ENCODE measurements at places on chromosomes 7 and 10.

- peak; percentile 44 for DNase-seq
Observed at GRCh38 chr10:110304394-110304779, 333 bp downstream of the SMNDC1 start.

GRCh38 chr10:128868481-128868880 lies 598.6 kb upstream of the MGMT start:
- DNase-seq, result no peak

GRCh38 chr7:154781369-154782303 lies 221.3 kb downstream of the PAXIP1 start:
- DNase-seq, result no peak

GRCh38 chr7:41010967-41011366 lies 691.9 kb downstream of the INHBA start:
- DNase-seq, result no peak

DNA sequence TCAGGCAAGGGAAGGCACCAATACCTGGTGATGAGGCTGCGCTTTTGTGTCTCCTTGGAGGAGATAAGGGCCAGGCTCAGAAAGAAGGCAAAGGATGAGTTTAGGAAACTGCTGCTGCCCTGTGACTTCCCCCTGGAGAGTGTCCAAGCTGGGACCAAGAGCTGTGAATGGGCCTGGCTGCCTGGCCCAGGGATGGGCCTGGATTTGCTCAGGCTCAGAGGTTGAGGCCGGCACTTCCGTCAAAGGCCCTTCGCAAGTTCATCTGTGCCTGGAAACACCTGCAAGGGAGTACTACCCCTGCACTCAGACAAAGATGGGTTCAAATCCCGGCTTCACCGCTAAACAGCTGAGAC lies 50.5 kb upstream of the NANOS1 start:
- DNase-seq, result no peak

DNA sequence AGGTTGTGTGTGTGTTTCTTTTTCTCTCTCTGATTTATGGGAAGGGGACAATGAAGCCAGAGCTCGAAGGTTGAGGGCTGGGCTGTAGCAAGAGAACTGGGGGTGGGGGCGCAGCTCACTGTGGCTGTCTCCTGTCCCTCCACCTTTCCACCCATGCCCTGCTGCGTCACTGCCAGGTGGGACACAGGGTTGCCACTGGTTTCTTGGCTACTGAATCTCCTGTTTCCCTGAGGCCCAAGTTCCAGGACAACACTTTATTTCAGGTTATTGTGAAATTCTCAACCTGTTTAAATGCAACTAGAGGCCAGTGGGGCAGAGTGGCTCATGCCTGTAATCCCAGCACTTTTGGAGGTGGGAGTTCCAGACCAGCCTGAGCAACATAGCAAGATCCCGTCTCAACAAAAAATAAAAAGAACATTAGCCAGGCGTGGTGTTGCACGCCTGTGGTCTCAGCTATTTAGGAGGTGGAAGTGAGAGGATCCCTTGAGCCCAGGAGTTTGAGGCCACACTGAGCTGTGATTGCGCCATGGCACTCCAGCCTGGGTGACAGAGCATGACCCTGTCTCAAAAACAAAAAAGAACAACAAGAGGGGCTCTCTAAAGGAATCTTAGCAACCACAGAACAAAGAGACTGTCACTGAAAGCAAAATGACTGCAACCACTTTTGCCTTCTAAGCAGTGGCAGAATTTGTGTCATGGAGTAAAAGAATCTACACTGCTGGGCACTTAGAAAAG lies 22.6 kb downstream of the TBATA start:
- DNase-seq, result no peak

GRCh38 chr7:44767912-44768627 lies 19.4 kb downstream of the ZMIZ2 start:
- DNase-seq, result no peak

DNA sequence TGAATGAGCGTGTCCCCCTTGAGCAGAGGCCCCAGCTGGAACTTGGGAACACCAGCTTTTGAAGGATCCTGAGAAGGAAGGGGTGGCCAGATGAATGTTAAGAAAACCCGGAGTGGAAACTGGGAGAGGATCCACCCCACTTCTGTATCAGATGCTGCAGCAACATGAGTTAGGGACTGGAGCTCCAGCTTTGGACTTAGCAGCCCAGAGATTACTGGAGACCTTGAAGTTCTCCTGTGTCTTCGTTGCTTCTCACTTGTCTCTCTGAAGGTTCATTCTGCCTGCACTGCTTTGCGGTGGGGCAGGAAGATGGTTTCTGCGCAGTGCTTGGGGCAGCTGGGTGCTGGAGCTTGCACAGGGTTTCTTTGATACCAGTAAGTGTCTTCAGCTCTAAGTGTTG lies 9.3 kb downstream of the TMEM248 start:
- no peak for DNase-seq

GRCh38 chr10:15579605-15580004 lies 140.1 kb downstream of the ITGA8 start:
- DNase-seq, result no peak

DNA sequence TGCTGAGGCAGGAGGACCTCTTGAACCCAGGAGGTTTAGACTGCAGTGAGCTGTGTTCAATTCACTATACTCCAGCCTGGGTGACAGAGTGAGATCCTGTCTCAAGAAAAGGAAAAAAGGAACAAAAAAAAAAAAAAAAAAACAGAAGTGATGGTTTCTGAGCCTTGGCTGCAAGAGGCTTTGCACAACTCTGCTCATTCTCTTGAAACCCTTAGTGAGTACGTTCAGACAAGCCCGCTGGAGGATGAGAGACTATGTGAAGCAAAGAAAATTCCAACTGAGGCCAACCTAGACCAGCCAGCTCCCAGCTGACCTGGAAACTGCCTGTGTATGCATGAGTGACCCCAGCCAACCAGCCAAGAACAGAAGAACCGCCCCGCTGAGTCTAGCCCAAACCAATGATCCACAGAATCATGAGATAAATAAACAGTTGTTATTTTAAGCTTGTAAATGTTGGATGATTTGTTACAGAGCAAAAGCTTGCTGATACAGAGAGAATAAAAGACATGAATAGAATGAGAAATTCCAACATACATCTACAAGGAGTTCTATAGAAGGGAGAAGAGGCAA lies 50.6 kb upstream of the FZD9 start:
- DNase-seq, result no peak

DNA sequence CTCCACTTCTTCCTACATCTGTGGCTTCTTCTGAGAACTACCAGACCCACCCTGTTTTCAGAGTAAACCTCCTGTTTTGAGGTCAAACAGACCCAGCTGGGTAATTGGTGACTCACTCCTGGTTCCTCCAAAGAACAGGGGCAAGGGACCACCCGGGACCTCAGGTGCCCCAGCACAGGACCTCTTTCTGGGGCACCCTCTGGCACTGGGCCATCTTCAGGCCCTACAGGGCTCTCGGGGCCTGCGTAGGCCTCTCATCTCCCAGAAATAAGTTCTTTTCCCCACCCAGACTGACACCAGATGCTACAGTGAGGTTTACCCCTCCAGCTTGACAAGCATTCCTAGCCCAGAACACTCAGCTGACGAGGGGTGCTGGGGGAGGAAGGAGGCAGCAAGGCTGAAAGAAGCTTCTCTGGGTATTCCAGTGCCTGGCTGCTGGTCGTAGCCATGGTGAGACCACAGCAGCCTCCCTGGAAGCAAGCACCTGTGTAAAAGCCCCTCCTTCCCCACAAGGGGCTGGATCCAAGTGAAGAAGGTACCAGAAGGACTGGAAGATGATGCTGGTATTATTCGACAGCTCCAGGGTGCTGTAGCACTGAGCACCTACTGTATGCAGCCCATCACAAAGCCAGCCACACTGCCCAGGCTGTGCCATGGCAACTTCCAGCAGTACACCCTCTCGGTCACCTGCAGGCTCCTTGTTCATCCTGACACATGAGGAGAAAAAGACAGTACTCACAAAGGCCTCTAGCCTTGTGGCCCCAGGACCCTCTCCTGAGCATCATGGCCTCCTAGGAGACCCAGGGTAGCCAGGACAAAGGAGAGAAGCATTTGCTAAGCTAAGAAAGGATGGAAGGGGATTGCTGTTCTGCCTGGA lies 47.4 kb downstream of the ALOX5 start:
- DNase-seq, result no peak

GRCh38 chr10:88866454-88866853 lies 13.6 kb upstream of the STAMBPL1 start:
- DNase-seq, result no peak

- peak; percentile 40 for DNase-seq
Observed at GRCh38 chr7:79293655-79294142, 159.8 kb downstream of the MAGI2 start.

DNA sequence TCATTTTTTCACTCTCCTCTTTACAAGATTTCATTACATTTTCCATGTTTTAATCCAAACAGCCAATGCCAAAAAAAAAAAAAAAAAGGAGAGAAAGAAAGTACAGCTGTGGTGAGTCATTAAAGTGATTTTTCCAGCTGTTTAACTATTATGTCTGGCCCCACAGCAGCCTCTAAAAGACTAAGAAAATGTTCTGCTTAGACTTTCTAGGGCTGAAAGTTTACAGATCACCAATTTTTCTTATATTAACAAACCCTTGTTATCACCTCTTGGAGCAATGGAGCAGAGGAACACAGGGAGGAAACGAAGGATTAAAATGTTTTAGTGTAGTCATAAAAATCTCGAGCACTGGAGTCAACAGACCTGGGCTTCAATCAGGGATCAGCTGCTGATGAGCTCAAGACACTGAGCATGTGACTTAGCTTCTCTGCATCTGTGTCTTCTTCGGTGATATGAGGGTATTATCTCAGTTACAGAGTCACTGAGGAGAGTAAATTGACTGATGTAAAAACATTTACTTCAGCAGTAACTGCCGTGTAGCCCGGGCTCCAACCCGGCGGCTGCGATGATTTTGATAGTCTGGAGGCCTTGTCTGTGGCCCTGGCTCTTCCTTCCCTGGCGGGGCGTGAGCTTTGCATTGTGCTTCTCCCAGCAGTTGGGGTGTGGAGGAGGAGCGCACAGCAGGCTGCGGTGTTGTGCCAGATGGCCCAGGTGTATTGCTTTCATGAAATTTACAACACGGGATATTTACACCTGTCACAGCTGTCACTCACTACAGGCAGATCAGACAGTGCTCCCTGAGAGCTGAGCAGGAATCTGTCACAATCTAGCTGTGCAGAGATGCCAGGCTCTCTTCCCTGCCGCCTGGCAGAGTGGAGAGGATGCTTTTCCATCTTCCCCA lies 298.3 kb upstream of the FZD8 start:
- no peak for DNase-seq

DNA sequence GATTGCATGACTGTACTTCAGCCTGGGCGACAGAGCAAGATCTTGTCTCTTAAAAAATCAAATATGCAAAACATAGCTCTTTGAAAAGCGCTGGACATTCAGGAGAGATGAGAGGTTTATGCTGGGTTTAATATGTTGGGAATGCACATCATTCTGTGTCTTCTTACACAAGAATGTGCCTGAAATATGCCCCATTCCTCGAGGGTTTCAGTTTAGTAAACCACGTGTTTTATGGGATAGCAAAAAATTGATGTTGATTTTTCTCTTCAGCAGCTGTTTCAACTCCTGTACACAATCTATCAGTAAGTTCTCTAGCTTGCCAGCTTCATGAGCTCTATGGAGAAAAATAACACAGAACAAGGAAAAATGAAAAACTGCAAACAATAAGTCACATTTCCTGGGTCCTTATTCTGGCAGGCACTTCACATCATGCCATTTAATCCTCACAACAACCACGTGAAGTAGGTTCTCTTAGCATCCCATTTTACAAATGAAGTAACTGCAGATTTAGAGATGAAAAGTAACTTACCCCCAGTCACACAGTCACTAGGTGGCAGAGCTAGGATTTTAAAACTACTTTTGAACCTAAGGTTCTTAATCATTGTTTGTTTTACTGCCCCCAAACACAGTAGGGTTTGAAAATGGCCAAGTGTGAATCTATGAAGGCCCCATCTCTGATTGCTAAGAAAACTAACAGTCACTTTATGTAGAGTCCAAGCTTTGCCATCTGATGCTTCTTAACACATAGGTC lies 423.6 kb downstream of the PHTF2 start:
- no peak for DNase-seq

GRCh38 chr7:43112941-43113621 lies 634 bp downstream of the HECW1 start:
- peak; percentile 46 for DNase-seq

GRCh38 chr10:15439341-15439842 lies 68.3 kb upstream of the FAM171A1 start:
- DNase-seq, result peak; percentile 62

DNA sequence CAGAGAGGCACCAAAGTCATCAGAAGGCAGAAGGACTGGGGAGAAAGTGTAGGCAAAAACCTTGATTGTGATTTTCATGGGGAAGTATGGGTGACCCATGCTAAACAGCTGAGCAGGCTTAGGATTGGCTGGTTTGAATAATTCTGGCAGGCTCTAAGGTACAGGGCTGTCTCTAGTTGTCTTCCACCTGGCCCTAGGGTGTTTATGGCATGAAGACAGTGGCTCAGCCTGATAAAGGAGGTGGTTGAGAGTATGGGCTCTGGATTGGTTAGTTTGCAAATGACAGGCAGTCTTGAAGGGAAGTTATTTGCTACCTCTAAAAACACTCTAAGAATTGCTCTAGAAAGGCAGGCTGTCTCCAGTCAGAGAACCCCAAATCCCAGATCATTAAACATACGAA lies 100.3 kb downstream of the STRA8 start:
- no peak for DNase-seq

DNA sequence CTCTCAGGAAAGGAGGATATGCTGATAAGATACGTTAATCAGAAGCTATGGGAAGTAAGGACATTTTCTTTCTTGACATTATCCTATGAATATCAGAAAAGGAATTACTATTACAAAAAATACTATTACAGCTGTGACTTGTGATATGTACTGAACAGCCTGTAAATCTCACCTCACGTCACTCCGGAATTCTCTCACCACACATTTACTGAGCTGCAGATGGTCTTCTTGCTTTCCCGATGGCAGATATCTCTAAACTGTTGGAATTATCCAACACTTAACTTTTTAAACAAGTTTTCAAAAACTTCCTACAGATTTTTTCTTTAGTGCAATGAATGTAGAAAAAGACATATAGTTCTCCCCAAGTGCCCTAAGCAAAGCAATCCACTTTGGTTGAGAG lies 313.4 kb downstream of the GPR37 start:
- no peak for DNase-seq

- DNase-seq, result no peak
Observed at GRCh38 chr10:23457632-23458417, 18.9 kb downstream of the OTUD1 start.

DNA sequence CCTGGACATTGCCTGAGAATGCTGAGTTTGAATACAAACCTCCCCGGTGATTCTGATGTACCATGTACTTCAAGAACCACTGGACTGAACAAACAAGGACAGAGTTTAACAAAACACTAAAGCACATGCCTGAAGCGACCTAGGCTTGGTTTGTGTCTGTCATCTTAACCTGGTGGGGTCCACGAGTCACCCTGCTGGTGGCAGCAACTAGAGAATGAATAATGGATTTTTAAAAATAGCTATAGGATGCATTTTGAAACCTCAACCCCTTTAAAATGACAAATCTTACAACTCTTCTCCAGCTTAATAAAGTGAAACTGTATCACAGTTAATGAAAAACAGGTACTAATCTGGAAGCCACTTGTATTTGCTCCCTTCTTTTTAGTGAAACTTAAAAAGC lies 25.2 kb downstream of the CDHR3 start:
- DNase-seq, result no peak

- no peak for DNase-seq
Observed at GRCh38 chr10:89952751-89953150, 251.4 kb downstream of the KIF20B start.

GRCh38 chr10:31693491-31693890 lies 235.1 kb downstream of the ARHGAP12 start:
- no peak for DNase-seq

All from urothelium cell line (cell line).